ENCODE measurements at places on chromosomes 6 and 20.
A peak's percentile ranks its signal among the peaks of the same experiment; 100 is the strongest.

GRCh38 chr6:154792761-154793160 lies 59.5 kb downstream of the SCAF8 start:
- DNase-seq = peak; percentile 38

DNA sequence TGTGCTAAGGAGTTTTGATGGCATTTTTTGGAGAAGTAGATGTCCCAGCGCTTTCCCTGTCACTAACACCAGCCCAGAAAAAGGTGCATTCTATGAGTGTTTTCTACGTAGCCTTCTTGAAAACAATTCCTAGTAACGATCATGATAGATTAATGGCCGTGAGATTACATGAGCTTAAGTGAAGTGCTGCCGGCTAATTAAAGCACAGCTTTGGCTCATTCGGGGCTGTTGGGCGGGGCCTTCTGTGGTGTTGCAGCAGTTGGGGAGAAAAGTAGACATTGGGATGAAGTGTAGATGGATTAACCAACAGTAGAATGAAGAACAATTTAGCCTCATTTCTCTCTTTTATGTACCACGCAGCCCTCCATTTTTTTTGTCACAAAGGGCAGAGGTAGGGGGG lies 20.8 kb upstream of the TRAF3IP2 start:
- no peak for DNase-seq

DNA sequence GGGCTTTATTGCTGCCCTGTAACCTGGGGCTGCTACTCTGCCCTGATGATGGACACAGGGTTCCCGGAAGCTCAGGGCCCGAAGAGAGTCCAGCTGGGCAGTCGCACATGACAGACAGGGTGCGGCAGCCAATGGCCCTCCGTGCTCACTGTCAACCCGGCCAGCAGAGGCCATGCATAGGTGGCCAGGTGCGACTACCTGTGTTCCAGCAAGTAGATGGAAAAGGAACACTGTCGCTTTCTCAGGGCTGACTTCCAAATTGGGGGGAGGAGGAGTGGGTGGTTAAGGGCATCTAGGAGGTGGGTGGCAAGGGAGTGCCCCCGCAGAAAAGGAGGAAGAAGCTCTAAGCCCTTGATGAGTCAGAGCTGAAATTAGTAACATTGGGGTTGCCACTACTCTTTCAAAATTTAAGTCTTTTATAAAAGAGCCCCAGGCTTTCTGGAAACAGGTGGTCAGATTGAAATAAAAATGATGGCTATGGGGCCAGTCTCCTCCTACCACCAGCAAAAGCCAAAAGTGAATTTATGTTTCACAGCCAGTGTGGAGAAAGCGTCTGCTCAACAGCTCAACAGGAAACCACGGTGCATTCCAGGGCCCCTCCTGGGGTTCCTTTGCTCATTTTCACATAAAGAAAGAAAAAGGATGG lies 2.3 kb upstream of the RAMACL start:
- peak; percentile 19 for DNase-seq

- no peak for DNase-seq
Observed at GRCh38 chr6:149140137-149140909, 177.2 kb upstream of the TAB2 start.

DNA sequence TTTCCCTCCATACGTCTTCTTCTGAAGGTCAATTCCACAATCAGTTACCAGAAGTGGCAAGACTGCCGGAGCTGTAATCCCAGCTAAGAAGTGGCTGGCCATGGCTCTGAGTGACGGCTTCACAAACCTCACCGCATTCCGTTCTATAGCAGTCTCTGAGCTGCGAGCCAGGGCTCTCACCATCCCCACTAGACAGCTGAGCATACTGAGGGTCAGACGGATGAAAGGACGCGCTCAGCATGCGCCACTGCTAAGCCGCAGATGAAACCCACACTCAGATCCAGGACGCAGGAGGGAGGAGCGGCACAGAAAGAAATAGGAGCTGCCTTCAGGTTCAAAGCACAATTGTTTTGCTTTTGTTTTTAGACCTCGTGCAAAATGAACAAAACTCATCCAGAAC lies 97.9 kb downstream of the ANKRD60 start:
- DNase-seq = no peak
